ENCODE measurements at places on chromosomes 7 and 10.

GRCh38 chr10:86188796-86189558 lies 177.6 kb downstream of the GRID1 start:
- DNase-seq, result no peak
- H3K36me3 ChIP-seq, result no peaks in the 10 kb centered on the region
- peaks cover 14% of the 10 kb centered on the region for H3K27me3 ChIP-seq
- no peak overlapping the region for H3K27ac ChIP-seq
- no peaks in the 10 kb centered on the region for H3K4me1 ChIP-seq

DNA sequence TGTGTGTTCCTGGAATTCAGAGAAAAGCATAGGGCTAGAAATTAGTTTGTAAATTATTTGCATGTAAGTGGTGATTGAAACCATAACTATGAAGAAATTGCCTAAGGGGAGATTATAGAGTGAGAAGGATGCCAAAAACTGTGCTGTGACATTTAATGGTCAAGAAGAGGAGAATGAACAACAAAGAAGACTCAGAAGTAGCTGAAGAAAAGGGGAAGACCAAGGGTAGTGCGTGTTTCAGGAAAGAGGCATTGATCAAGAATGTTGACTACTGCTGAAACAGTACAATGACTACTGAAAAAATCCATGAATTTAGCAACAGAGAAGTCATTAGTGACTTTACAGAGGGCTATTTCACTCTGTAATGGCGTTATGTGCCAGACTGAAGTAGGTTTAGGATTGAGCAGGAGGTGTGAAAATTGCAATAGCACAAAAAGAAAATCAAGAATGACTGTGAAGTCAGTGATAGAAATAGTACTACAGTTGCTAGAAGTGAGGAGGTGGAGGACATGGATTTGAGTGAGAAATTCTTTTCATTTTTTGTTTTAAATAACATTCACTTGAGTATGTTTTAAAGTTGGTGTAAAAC lies 28.9 kb upstream of the SAMD9L start:
- H3K27me3 ChIP-seq, result peaks cover 13% of the 10 kb centered on the region
- no peak overlapping the region for H3K4me3 ChIP-seq

DNA sequence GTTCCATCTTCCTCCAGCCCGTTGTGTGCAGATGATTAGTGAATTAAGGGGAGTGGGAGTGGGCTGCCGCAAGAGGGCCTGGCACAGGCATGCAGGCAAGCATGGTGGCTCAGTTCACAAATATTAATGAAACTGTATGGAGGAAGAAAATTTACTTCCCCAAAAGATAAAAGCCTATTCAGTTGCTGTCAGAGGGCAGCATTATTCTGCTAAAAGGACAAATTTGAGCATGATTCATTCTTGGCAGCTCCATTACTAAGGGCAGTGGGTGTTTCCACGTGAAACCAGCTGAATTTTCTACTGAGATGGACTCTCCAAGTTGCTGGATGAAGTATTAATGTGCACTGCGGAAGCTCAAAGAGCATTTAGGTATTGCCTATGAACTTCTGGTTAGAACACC lies 90.9 kb upstream of the WDR11 start:
- DNase-seq, result no peak
- H3K4me1 ChIP-seq, result no peaks in the 10 kb centered on the region
- peaks cover 5% of the 10 kb centered on the region for H3K27me3 ChIP-seq

DNA sequence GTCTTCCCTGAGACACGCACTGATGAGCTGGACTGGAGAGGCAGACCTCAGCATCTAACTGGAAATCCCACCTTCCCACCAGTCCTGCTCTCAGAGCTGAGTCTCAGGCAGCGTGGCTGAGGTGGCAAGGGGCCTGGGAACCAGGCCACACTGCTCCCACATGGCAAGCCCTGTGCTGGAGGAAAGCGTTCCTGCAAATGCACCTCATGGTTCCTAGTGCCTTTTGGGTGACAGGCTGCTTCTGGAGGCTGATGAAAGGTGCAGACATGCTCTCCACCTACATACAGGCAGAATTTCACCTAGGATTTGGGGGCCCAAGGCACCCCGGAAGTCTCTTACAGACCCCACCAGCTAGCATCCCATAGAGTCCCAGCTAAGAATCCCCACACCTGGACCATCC lies 432.9 kb upstream of the FOXK1 start:
- no peaks in the 10 kb centered on the region for H3K4me1 ChIP-seq
- H3K27ac ChIP-seq, result no peak overlapping the region
- no peaks in the 10 kb centered on the region for H3K27me3 ChIP-seq
- H3K36me3 ChIP-seq, result no peaks in the 10 kb centered on the region

GRCh38 chr10:121831777-121832176 lies 96.1 kb downstream of the ATE1 start:
- no peak overlapping the region for H3K4me3 ChIP-seq
- H3K27me3 ChIP-seq, result no peaks in the 10 kb centered on the region
- peaks cover 43% of the 10 kb centered on the region for H3K36me3 ChIP-seq
- DNase-seq, result no peak
